ENCODE measurements at places on chromosomes 1 and 21.

GRCh38 chr1:14571810-14572767 is 26.4 kb upstream of the KAZN start:
- DNase-seq = no peak

GRCh38 chr1:6473974-6474814 is 8.2 kb upstream of the TNFRSF25 start:
- DNase-seq = no peak

DNA sequence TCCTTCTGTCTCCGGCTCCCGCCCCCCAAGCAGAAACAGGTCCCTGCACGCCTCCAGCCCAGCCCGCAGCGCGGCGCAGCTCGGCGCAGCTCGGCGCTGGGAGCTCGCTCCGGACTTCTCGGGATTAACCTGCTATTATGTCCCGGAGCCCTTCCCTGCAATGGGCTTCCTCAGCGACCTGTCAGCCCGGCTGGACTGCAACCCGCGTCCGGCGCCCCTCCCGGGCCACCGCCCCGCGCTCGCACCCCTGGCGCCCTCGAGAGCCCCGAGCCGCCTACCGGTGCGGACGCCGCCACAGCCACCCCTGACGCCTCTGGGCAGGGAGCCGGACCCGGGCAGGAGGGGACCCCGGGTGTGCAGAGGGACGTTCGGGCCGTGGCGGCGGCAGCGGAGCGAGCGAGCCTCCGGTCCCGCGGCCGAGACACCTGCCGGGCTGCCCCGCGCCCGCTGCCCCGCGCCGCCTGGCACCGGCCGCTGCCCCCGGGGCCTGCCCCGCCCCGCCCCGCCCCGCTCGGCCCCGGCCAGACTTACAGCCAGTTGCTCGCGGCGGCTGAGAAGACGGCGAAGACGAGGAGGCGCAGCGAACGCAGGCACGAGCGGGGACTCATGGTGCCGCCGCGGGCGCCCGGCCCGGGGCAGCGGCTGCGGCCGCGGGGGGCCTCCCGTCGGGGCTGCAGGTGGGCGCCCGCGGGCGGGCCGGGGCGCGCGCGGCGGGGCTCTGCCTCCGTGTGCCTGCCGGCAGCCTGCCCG is 407 bp downstream of the WNT4 start:
- DNase-seq = no peak

DNA sequence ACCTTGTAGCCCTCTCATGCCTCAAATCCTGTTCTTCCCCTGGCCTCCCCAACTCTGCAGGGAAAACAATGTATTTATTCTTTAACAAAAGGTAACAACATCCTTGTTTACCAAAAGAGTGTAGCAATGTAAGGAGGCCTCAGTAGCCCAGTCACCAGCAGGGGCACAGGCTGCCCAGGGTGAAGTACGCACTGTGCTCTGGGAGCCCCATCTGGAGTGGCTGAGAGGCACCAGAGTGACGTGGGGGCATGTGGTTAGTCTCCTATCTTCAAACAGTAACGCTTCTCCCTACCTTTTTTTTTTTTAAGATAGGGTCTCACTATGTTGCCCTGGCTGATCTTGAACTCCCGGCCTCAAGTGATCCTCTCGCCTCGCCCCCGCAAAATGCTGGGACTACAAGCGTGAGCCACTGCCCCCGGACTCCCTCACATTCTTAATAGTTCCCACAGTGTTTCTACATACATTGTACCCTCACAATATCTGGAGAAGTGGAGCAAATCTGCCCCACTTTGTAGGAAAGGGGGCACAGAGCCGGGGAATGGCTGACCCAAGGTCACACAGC is 51.3 kb upstream of the ECE1 start:
- no peak for DNase-seq

DNA sequence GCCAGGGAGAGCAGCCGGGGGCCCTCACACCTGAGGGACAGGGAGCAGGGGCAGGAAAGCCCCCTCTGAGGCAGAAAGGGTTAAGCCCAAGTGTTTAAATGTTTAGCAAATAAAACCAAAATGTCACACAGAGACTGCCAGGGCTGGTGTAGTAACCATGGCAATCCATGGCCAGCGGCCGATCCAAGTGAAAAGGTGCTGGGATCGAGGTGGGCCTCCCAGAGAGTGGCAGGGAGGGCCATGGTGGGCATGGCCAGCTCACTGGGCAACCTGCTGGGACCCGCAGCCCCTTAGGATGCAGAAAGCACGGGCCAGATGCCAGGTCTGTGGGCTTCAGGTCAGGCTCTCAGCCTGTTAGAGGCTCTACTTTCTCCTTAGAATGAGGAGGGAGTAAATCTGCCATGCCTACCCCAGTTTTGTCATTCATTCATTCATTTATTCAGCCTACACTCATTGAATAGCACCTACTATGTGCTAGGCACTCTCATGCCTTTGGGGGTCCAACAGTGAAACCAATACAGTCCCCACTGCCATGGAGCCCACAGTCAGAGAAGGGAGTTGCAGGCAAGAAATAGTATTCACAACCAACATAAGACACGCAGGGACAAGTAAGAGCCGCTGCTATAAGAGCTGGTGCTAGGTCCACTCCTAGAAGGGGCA is 56.1 kb downstream of the KCNN3 start:
- DNase-seq = no peak

GRCh38 chr21:10273196-10273595 is 248.2 kb upstream of the TPTE start:
- no peak for DNase-seq

GRCh38 chr1:156386949-156387869 is 18.2 kb downstream of the RHBG start:
- no peak for DNase-seq

GRCh38 chr1:51871351-51871975 is 7.1 kb downstream of the NRDC start:
- no peak for DNase-seq

- no peak for DNase-seq
Observed at GRCh38 chr1:69967245-69967766, 238.1 kb downstream of the LRRC40 start.

GRCh38 chr1:168629466-168629865 is 53.1 kb downstream of the XCL1 start:
- no peak for DNase-seq

DNA sequence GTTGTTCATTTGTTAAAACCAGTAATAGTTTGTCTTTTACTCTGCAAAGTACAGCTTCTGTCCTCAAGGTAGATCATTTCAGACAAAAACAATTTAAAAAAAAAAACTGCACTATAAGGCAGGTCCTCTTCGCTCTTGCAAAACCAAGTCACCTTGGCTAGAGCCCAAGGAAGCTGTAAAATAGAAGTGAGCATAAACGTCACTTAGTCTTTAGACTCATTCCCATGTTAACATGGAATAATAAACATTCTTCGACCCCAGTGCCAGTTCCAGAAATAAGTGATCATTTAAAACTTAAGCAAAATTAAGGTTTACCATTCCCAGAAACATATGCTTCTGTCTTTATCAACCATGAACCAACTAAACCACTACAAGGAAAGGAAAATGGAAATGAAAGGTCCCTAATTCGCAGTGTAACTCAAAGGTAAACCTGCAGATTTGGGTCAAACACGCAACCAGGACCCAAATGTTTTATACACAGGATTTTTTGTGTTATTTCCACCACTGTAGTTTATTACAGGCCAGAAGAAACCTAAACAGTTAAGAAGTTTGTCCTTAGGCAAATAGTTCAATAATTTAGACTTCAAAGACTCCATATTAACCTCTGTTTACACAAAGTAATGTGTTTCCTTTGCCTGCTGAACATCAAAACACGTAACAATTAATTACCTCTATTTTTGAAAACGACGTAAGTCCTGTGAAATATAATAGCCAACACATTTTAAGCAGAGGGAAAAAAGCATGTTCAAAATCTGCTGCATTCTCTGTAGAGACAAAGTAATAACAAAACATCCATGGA is 54.6 kb downstream of the TGFBR3 start:
- no peak for DNase-seq

DNA sequence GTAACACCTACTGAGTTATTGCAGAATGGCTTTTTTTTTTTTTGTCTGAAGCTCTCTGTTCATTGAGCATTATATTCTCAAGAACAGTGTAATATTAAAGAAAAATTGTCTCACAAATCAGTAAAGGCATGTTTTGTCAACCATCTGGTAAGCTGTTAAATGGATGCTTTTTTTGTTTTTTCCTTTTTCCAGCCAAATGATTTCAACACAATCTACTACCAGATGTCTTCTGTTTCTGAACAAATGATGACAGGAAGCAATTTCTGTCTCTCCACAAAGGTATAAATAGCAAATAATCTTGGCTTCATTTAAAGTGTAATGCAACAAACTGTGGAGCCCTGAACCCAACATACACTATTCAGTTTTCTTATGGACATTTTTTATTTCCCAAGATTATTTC is 78.6 kb upstream of the RGS2 start:
- no peak for DNase-seq

DNA sequence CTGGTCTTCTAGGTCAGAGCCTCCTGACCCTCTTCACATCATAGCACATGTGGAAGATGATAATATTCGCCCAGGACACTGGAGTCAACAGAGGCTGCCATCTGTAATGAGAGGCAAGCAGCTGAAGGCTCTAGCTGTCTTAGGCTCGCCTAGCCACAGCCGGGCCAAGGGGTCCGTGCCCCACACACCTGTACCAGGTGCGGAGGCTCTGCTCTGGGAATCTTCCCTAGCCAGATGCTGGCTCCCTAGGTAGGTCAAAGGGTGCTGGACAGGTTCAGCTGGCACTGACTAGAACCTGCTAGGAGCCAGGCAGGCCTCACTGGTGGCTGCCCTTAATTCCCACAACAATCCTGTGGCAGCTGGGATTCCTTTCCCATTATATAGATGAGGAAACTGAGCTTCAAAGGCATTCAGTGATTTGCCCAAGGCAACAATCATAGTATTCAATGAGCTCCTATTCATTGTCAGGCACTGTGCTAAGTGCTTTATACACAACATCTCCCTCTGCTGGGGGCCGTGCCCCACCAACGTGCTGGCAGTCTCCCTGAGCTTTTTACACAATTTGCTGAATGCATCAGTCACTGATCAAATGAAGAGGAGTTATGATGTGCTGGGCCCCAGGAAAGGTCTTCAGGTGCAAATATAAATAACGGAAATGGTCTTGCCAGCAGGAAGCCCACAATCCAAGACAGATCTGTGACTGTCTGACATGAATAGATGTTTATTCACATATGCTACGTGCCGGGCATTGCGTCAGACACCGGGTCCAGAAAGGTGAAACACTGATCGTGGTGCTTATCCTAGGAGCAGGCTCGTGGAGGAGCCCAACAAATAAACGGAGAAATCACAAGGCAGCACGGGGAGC is 58.0 kb downstream of the DDX20 start:
- no peak for DNase-seq

GRCh38 chr1:94925004-94925403 is 1.9 kb downstream of the CNN3 start:
- DNase-seq = no peak

DNA sequence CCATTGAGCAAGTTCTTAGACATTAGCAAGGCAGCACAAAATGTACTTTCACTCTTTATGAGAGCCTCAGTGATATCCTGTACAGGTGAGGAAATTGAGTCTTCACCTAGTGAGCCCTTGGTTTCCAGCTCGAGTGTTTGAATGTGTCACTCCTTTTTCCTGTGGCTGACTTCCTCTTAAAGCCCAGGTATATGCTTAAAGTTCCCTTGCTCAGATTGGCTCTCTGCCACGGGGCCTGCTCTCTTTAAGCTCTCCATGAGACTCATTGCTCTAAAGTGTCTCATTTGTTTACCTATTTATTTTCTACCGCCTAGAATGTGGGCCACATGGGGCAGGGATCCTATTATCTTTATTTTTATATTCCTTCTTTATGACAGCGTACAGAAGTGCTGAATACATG is 324.9 kb downstream of the SIPA1L2 start:
- no peak for DNase-seq

DNA sequence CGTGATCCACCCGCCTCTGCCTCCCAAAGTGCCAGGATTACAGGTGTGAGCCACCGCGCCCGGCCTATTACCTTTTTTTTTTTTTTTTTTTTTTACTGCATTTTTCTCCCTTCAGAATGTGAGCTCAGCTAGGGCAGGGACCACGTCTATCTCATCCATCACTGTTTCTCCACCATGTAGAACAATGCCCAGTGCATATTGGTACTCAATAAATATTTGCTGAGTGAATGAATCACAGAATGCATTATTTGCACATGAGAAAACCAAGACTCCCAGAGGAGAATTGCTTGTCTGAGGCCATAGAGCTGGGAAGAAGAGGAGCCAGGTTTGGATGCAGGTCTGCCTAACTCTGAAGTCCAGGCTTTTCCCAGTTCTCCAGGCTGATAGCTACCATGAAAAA is 8.2 kb upstream of the SLC9A1 start:
- DNase-seq = no peak

DNA sequence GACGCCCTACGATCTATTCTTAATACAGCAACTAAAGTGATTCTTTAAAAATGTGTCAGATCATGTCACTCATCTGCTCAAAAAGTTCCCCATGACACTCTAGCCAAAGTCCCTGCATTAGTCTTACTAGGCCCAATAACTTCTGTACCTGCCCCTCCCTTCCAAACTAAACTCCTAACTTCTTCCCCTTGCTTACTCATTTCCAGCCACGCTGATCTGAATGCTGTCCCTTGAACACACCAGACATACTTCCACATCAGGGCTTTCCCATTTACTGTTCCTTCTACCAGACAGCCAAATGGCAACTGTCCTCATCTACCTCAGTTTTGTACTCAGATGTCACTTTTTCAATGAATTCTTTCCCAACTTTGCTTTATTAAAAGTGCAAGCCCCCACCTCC is 1.2 kb downstream of the PPT1 start:
- no peak for DNase-seq

GRCh38 chr1:178540204-178540603 is 27.3 kb downstream of the TEX35 start:
- DNase-seq = no peak

GRCh38 chr1:2103266-2103900 is 53.2 kb downstream of the PRKCZ start:
- DNase-seq = no peak

DNA sequence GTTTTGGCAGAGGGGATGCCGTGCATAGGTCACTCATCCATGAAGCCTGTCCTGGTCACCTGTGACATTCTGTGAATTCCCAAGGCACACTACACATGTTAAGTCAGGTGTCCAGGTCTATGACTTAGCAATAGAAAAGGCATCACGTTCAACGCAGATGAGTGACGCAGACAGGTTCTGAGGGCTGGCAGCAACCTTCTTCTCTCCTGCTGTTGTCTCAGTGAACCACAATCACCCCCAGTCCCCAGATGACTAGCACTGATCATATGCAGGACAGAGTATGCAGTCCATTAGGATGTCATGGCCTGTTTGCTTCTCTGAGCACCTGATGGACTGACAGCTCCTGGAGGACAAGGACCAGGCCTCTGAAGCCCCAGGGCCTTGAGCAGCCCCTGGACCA is 157.8 kb upstream of the KAZN start:
- DNase-seq = no peak
